GM03348 (cell line): ENCODE measurements at places on chromosomes 13 and 19.

- peak; percentile 9 for DNase-seq
Measured at GRCh38 chr19:21256722-21257121, 72.5 kb downstream of the ZNF708 start.

GRCh38 chr13:104014803-104015645 lies 948.8 kb upstream of the SLC10A2 start:
- no peak for DNase-seq

GRCh38 chr19:10115392-10116084 lies 4.0 kb downstream of the P2RY11 start:
- no peak for DNase-seq

GRCh38 chr13:60759499-60759898 lies 362.5 kb downstream of the TDRD3 start:
- no peak for DNase-seq

GRCh38 chr13:96960379-96960778 lies 33.9 kb downstream of the OXGR1 start:
- no peak for DNase-seq
